ENCODE measurements at places on chromosomes 6 and 20.

GRCh38 chr20:62618611-62619529, 23.4 kb upstream of the SLCO4A1 start:
- no peak for DNase-seq

DNA sequence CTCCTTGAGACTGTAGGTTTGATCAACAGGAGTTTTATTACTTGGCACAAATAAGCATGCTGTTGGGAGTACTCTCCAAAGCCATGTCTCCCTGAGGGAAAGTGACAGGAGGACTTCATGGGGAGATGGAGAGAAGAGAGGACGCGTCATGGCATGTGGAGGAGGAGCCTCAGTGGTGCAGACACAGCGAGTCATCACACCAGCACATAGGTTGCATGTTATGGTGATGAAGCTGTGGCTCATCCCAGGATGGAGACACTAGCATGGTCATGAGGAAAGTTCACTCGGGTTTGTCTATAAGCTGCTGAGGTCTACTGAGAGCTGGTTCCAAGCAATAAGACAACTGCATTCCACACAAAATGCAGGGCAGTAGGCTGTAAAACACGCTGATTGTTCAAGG, 13.2 kb upstream of the SSTR4 start:
- no peak for DNase-seq

- DNase-seq = no peak
Measured at GRCh38 chr6:148118244-148118643, 224.4 kb upstream of the SASH1 start.

- no peak for DNase-seq
Measured at GRCh38 chr20:13756551-13756950, 28.2 kb downstream of the ESF1 start.

DNA sequence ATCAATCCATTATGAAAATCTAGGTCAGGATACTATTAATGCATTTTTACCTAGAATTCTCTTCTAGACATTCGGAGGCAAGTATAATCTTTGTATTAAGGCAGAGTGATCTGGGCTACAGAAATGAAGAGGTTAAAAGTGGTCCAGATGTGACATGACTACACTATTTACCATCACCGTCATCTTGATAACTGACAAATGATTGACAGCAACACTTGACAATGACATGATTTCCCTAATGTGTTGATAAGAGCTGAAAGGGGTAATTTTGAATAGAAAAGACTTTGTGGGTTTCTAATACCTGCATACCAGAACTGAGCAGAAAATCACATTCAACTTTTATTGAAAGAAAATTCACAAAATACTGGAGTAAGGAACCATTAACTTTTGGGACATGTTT, 718.9 kb upstream of the MAP3K7 start:
- DNase-seq = no peak

DNA sequence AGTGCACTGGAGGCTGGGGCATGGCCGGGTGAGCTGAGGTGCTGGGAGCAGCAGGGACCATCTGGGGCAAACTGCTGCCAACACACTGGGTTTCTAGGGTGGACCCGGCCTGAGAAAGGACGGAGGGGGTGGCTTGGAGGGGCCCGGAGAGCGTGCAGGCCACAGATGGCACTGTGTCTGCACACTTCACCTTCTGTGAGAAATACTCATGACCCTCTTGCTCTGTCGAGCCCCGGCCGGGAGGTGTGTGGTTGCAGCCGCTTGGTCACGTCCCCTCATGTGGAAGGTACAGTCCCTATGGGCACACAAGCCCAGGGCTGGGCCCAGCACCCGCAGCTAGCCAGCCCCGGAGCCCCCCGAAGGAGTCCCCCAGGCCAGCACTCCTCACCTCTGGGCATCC, 59.7 kb downstream of the RBM38 start:
- DNase-seq = no peak

DNA sequence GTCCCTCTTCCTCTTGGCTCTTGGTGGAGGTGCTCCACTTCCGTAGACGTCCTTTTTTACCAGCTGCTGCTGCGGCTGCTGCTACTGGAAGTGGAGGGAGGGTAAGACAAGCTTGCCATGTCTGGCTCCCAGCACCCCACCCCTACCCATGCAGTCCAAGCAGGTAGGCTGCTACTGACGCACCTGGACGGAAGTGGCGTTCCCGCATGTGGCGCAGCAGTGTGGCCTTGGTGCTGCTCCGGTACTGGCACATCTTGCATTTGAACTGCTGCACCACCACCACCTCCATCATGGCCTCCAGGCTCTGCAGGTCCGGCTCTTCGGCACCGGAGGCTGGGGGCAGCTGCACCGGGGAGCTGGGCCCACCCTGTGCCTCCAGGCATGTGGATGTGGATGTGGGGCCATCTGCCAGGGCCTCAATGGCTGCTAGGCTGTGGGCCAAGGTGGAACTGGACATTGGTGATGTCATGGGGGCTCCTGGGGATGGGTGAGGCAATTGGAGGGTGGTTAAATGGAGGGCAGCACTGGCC, 4.4 kb downstream of the ZNF335 start:
- DNase-seq = no peak

Measured in thyroid gland (tissue), 4 donors.